ENCODE measurements at places on chromosomes 1 and 21.
A peak's percentile ranks its signal among the peaks of the same experiment; 100 is the strongest.

DNA sequence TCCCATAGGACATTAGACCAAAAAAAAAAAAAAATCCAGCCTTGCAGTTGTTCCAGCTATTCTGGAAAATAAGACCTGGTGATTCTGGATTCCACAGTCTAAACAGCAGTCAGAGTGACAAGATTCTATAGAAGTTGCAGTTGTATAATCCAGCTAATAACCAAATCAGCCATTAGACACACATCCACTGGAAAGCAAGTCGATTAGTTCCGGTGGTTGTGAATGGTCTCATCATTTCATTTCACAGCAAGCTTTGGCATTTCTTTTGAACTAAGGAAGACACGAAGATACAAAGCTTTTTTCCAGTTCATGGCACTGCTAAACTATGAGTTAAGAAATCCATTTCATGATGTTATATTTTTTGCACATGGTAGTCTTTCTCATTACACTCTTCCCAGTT lies 54.4 kb upstream of the FAM89A start:
- H3K27me3 ChIP-seq, result peaks cover 28% of the 10 kb centered on the region
- DNase-seq, result no peak
- H3K4me1 ChIP-seq, result no peaks in the 10 kb centered on the region
- no peak overlapping the region for H3K27ac ChIP-seq

DNA sequence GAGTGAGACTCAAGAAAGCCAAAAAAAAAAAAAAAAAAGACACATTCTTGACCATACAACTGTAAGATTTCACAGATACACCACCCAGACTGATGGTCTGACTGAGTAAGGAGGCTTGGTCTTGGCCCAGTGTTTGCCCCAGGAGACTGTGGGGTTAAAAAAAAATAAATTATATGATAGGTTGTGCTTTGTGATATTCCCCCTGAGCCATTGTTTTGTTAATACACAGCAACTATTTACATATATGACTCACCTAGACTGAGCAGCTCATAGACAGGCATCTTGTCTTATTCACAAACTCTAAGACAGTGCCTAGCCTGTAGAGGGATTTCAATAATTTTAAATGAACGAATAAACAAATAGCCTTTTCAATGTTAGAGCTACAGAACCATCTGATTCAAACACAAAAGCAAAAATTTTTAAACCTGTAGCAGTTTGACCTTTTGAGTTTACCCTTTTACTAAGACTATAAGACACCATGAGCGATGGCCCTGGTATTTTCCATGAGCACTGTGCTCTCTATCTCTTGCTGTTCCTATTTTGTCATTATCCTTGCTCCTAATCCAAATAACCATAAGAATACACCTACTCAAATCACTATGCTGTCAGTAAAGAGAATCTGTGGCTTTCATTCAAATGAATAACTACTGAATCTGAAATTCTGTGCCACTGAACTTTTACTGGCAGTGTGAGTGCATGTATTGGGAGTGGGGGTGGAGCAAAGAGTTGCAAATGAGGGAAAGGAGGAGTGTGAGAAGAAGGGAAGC lies 199.4 kb upstream of the PTBP2 start:
- H3K4me1 ChIP-seq, result no peaks in the 10 kb centered on the region
- H3K27ac ChIP-seq, result no peak overlapping the region
- no peaks in the 10 kb centered on the region for H3K27me3 ChIP-seq

DNA sequence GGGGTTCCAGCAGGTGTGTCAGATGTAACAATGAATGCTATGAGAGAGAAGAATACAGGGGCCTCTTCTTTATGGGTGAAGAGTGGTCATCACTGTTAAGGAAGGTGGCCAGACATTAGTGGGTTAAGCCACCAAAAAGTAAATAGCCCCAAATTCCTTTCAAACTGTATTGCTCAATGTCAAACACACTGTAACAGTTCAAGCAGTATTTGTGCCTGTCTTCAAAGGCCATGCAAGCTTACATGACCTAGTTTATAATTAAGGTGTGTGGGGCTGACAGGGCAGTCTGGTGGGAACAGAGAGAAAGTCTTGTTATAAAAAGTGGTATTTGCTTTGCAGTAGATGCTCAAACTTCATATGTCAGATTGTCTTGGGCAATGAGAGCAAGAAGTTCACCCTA lies 18.5 kb downstream of the CHIT1 start:
- H3K27me3 ChIP-seq, result peaks cover 15% of the 10 kb centered on the region
- no peaks in the 10 kb centered on the region for H3K4me1 ChIP-seq
- no peak overlapping the region for H3K4me3 ChIP-seq
- H3K36me3 ChIP-seq, result no peaks in the 10 kb centered on the region
- H3K27ac ChIP-seq, result no peak overlapping the region

DNA sequence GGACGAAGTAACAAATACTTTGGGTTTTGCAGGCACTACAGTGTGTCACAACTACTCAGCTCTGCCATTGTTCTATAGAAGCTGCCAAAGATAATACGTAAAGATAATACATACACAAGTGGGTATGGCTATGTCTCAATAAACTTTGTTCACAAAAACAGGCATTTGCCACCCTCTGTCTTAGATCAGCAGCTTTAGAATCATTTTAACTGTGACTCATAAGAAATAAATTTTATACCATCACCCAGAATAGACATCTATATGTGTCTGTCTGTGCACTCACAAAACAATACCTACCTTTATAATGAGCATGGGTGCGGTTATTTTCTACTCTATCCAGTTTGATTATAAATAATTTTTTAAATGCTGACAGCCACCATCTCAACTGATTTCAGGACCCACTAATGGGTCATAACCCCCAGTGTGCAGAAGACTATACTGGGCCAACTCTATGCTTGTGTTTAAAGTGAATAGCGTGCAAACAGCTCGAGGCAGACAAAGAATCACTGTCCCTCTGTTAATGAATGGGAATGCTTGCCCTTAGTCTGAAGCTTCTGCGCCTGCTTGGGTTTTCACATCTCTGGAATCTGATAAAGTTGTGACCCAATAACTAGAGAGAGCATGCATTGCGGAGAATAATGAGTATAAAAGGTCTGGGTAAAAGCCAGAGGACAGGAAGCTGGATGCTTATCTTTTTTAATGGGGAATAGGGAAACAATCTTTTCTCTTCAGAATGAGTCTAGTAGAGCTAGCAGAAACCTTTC lies 216.2 kb downstream of the PLPP3 start:
- H3K27ac ChIP-seq, result no peak overlapping the region
- H3K4me1 ChIP-seq, result no peaks in the 10 kb centered on the region
- H3K36me3 ChIP-seq, result no peaks in the 10 kb centered on the region
- H3K4me3 ChIP-seq, result no peak overlapping the region
- no peak for DNase-seq

GRCh38 chr1:68375919-68376318 lies 73.8 kb downstream of the RPE65 start:
- H3K27ac ChIP-seq, result no peak overlapping the region
- H3K4me3 ChIP-seq, result no peak overlapping the region
- no peak for DNase-seq
- H3K36me3 ChIP-seq, result no peaks in the 10 kb centered on the region
- no peaks in the 10 kb centered on the region for H3K27me3 ChIP-seq
- H3K4me1 ChIP-seq, result no peaks in the 10 kb centered on the region

- DNase-seq, result no peak
- H3K27me3 ChIP-seq, result no peaks in the 10 kb centered on the region
- no peak overlapping the region for H3K27ac ChIP-seq
- H3K36me3 ChIP-seq, result peaks cover 72% of the 10 kb centered on the region
Measured at GRCh38 chr1:175172503-175172902, 20.1 kb downstream of the KIAA0040 start.

GRCh38 chr1:78691995-78692747 lies 42.5 kb downstream of the IFI44 start:
- H3K36me3 ChIP-seq, result no peaks in the 10 kb centered on the region
- H3K27ac ChIP-seq, result no peak overlapping the region
- DNase-seq, result no peak
- H3K4me3 ChIP-seq, result no peak overlapping the region

DNA sequence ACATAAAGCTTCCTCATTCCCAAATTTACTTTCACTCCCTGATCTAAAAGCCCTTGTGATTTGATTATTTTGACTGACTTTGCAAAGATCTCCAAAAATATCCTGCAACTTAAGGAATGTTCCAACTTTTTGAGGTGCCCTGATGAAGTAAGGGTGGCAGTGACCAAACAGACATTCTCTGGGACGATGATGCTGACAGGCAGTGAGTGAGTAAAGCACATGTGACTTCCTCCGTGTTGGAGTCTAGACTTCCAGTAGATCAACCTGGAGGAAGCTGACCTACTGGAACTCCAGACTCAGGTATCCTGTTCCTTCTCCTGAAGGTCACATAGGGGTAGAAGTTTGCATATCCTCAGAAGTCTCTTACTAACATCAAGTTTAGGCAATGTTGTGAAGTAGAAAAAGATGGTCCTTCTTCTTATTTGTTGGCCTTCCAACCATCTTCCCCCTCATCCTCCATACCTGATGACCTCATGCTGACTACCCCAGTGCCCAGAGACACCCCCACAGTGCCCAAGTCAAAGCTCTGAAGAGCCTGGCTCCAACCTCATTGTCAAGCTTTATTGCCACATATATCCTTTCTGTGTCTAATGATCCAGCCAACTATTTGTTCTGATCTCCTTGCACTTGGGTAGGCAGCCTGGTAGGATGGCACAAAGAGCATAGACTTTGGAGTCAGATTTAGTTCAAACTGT lies 16.0 kb downstream of the TNFSF4 start:
- no peaks in the 10 kb centered on the region for H3K36me3 ChIP-seq
- no peaks in the 10 kb centered on the region for H3K27me3 ChIP-seq
- no peak for DNase-seq
- no peak overlapping the region for H3K4me3 ChIP-seq
- H3K27ac ChIP-seq, result no peak overlapping the region

- H3K27me3 ChIP-seq, result no peaks in the 10 kb centered on the region
- H3K4me3 ChIP-seq, result no peak overlapping the region
- H3K4me1 ChIP-seq, result peaks cover 48% of the 10 kb centered on the region
Measured at GRCh38 chr1:230208619-230209261, 141.7 kb downstream of the GALNT2 start.

GRCh38 chr1:24426744-24427544 lies 11.3 kb downstream of the NIPAL3 start:
- no peak for DNase-seq
- H3K27ac ChIP-seq, result no peak overlapping the region
- H3K36me3 ChIP-seq, result peaks cover 76% of the 10 kb centered on the region
- H3K4me1 ChIP-seq, result peaks cover 40% of the 10 kb centered on the region
- H3K4me3 ChIP-seq, result no peak overlapping the region

- H3K4me3 ChIP-seq, result no peak overlapping the region
- no peak overlapping the region for H3K27ac ChIP-seq
- no peaks in the 10 kb centered on the region for H3K4me1 ChIP-seq
- DNase-seq, result no peak
- peaks cover 2% of the 10 kb centered on the region for H3K27me3 ChIP-seq
- H3K36me3 ChIP-seq, result no peaks in the 10 kb centered on the region
Measured at GRCh38 chr1:115275216-115275615, 62.8 kb downstream of the NGF start.

DNA sequence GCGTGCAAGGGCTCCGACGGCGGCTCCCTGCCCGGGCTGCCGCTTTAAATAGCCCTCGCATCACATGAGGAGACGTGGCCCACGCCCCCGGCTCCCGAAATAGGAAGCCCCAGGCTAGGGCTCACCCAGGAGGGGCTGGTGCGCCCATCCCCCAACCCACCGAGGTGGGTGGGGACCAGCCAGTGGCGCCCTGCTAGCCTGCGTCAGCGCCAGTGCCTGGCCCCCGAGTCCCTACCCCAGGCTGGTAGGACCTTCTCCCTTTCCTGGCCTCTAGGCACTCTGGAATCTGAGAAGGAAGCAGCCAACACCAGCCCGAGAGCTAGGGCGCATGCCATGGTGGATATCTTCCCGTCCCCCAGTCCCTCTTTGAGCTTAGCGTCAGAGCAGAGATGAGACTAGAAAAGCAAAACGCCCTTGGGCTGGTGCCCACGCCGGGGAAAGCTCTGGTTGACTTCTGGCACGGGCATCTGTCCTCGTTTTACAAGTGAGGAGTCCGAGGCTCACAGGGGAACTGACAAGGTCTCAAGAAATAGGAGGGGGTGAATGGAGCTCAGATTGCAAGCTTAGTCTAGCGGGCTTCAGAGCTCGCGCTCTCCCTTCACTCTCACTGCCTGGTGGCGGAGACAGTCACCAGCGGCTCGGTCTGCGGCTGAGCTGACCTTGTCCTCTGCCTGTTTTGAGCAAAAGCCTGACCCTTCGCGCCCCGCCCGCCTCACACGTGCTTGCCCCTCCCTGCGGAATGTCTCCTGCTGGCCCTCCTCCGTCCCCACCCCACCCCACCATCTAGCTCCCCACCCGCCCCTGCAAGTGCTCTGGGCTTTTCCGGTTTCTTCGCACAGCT lies at the start of gene FABP3:
Gene FABP3 (minus strand): TSS at position 21 of the 841 bp plus-strand sequence. CDS start 62 bp downstream, outside the sequence.
- peak within 1 kb of the TSS; percentile 31 for H3K27ac ChIP-seq
- peaks cover 11% of the 10 kb centered on the region for H3K4me1 ChIP-seq
- DNase-seq, result no peak
- H3K27me3 ChIP-seq, result peaks cover 8% of the 10 kb centered on the region

DNA sequence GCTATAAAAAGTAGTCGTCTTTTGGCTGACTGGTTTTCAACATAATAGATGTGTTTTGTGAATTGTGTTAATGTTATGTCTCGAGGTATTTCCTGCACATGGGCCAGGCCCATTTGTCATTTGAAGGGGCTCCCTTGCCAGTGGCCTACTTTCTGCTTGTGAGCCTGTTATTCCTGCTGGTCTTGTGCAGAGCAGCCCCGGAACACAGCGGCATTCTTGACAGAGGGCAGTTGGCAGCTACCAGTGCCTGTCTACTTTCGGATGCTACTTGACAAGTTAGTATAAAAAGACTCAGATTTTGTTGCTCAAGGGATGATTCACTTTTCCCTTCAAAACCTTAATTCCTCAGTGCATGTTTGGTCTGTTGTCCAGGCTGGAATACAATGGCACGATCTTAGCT lies 28.5 kb downstream of the PGM1 start:
- no peaks in the 10 kb centered on the region for H3K36me3 ChIP-seq
- no peak overlapping the region for H3K4me3 ChIP-seq
- DNase-seq, result no peak
- H3K27ac ChIP-seq, result no peak overlapping the region

GRCh38 chr1:182288749-182289604 lies 102.6 kb downstream of the GLUL start:
- no peak for DNase-seq
- no peak overlapping the region for H3K27ac ChIP-seq
- H3K4me1 ChIP-seq, result no peaks in the 10 kb centered on the region
- H3K27me3 ChIP-seq, result no peaks in the 10 kb centered on the region
- H3K4me3 ChIP-seq, result no peak overlapping the region

DNA sequence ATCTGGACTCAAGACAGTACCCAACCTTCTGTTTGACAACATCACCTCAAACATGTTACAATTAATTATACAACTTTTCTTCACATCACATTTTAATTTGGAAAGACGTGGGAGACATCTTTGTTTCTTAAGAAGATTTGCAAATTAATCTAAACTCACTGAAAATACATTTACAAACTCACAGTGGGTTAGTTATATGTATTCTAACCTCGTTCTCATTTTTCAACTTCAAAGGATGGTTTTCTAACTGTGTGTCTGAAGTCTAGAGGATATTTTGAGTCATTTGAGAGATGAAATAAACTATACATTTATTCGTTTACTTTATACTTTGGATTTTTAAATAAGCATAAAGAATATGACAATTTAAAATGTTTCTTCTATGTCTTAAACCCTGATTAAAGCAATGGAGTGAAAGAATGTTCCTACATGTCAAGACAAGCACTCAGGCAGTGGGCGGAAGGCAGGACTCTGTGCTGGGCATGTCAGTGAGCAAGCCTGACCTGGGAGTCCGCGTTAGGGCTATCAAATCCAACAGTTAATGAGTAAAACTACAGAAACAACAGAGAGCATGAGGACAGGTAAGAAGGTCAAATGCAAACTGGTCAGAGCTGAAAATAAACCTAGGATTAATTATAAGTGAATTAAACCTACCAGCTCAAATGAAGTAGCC lies 76.5 kb upstream of the CTTNBP2NL start:
- H3K27ac ChIP-seq, result no peak overlapping the region
- no peak for DNase-seq
- peaks cover 2% of the 10 kb centered on the region for H3K4me1 ChIP-seq
- no peak overlapping the region for H3K4me3 ChIP-seq
